Purkinje cell (primary cell): ENCODE measurements at places on chromosomes 6 and 20. TPM values are rescaled to one million over a fixed set of nuclear protein-coding genes. Genes with fewer than 3 reads are reported as not detected.

ENPP3 gene
- 0.26 TPM in 1 of 2 replicates, not detected in the other for polyA plus RNA-seq

JPH2 gene
- polyA plus RNA-seq = not detected in 2 replicates

PRR18 gene
- polyA plus RNA-seq = 0.15 and 0.26 TPM in 2 replicates

REM1 gene
- polyA plus RNA-seq = not detected in 2 replicates

SOD2 gene
- 74.9 and 78.3 TPM in 2 replicates for polyA plus RNA-seq

CRIP3 gene
- 1.6 and 2.4 TPM in 2 replicates for polyA plus RNA-seq

RAB44 gene
- not detected in 2 replicates for polyA plus RNA-seq

SLA2 gene
- not detected in 2 replicates for polyA plus RNA-seq

PCSK2 gene
- 39.6 and 45.5 TPM in 2 replicates for polyA plus RNA-seq

BMP6 gene
- polyA plus RNA-seq = 4.7 and 7.2 TPM in 2 replicates

FAM209B gene
- 0.89 and 0.99 TPM in 2 replicates for polyA plus RNA-seq

LHFPL5 gene
- polyA plus RNA-seq = not detected in 2 replicates

HLA-DRB5 gene
- not detected in 2 replicates for polyA plus RNA-seq

TTBK1 gene
- polyA plus RNA-seq = 0.62 and 0.66 TPM in 2 replicates

TREM1 gene
- polyA plus RNA-seq = not detected in 2 replicates

CD83 gene
- 85.1 and 101 TPM in 2 replicates for polyA plus RNA-seq

SNHG17 gene
- 20.0 and 41.2 TPM in 2 replicates for polyA plus RNA-seq

UBE2C gene
- not detected in 2 replicates for polyA plus RNA-seq
